Retina (tissue), 1 donor: ENCODE measurements at places on chromosomes 2 and 18.

DNA sequence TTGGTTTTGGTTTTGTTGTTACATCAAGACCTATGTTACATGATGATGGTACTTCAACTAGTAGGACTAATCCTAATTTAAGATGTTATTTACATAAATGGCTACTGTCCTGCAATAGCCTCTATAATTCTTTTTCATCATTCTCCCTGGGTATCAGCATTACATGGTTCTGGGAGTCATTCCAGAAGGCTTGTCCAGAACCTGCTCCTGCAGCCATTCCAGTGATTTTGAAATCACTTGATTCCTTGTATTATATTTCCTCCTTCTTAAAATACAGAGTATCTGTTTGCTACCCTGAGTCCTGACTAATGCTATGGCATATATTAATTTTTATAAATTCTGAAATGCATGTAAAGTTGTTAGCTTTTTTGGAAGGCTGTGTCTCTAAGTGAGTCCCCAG, 400.5 kb upstream of the MEIS1 start:
- no peak for DNase-seq

DNA sequence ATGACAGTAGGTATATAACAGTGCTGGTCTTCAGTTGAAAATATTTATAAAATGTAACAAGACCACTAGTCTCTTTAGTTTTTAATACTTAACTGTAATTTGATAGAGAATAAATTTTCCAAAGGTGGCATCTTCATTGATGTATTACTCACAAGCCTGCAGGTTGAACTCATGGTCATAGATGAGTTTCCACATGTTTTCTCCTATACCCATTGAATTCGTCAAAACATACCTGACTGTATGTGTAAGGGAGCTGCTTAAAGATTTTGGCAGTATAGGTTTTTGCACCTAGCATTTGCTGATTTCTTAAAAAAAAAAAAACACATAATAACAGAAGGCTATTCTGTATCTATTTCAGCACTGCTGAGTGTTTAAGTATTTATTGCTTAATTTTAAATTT, 112.9 kb downstream of the FMNL2 start:
- DNase-seq = no peak

GRCh38 chr18:61955644-61956043, 62.8 kb upstream of the RNF152 start:
- no peak for DNase-seq

DNA sequence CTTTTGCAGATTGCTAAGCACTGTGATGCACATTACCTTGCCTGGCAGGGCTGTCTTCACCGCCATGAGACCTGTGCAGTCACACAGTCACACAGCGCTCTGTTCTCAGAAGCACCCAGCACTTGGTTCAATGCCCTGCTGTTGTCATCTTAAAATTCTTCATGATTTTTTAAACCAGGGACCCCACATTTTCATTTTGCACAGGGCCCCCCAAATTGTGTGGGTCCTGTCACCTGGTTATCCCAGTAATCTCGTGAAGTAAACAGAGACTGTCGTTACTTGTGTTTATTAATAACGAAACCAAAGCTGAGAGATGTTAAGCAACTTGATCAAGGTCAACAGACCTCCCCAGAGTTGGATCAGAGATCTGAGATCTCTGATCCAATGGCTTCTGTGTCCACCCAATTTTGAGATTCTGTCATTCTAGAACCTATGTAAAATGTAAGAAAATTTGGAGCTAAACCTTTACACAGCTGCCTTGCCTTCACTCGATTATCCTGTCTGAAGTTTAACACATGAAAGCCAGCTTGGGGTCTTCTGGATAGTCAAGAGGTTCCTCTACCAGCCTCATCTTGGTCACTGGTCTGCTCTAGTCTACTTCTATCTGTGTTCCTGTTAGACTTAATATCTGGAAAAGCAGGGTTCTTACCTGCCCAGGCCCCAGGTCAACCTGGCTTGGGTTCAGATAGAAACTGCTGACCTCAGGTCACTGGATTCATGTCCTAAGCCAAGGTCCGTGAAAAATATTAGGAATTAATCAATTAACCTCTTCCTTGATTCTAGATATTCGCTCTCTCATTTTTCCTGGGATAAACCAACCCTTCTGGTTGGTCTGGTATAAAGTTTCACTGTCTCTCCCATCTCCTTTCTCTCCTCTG, 13.7 kb upstream of the TTC39C start:
- no peak for DNase-seq

DNA sequence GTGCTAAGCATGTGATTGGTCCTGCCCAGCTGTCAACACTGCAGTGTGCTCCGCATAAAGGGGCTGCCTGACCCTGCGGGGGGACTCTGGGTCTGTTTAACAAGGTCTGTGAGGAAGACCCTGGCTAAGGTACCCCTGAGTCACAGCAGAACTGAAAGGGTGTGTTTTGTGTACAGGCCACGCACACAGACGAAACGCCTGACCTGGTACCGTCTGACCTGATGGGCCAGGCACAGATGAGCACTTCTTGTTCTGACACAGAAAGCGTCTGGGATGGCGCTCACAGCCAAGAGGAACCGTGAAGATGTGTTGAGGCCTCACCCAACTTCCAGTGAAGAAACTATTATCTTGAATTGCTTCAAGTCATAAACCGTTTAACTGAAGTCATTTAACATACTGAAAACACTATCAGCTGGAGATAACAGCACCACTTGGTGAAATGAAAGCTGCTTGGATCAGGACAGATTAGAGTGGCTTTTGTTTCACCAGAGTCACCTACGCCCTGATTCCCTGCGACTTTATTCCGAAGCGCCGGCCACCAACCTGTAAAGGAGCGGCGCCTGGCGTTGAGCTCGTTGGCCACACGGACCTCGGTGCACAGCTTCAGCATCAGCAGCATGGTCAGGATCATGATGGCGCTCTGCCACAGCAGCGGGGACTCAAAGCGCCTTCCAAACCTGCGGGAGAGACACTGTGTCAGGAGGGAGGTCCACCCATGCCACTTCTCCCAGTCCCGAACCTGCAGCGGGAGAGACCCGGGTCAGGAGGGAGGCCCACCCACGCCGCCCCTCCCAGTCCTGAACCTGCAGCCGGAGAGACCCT, 8.5 kb downstream of the SLC66A2 start:
- DNase-seq = no peak

GRCh38 chr2:11365096-11365879, 20.9 kb upstream of the ROCK2 start:
- no peak for DNase-seq

- DNase-seq = no peak
Measured at GRCh38 chr2:174593041-174593440, 4.6 kb downstream of the WIPF1 start.
